ENCODE measurements at places on chromosomes 7 and 10. TPM values are rescaled to one million over a fixed set of nuclear protein-coding genes. Genes with fewer than 3 reads are reported as not detected.

- H3K36me3 ChIP-seq, result no peaks in the 10 kb centered on the region
- no peak overlapping the region for H3K4me3 ChIP-seq
- DNase-seq, result no peak
- H3K27me3 ChIP-seq, result no peaks in the 10 kb centered on the region
- H3K4me1 ChIP-seq, result peaks cover 28% of the 10 kb centered on the region
Measured at GRCh38 chr10:130022086-130022485, 58.0 kb upstream of the EBF3 start.

AGR2 gene
- 0.17 TPM for total RNA-seq

CTAGE6 gene
- not detected for total RNA-seq

- no peaks in the 10 kb centered on the region for H3K4me1 ChIP-seq
- H3K36me3 ChIP-seq, result no peaks in the 10 kb centered on the region
- H3K27ac ChIP-seq, result no peak overlapping the region
Measured at GRCh38 chr7:20816372-20816959, 29.8 kb upstream of the SP8 start.

GRCh38 chr10:113128450-113129070, 178.5 kb downstream of the TCF7L2 start:
- H3K36me3 ChIP-seq, result peaks cover 15% of the 10 kb centered on the region
- no peak overlapping the region for H3K4me3 ChIP-seq
- H3K4me1 ChIP-seq, result peaks cover 27% of the 10 kb centered on the region
- no peak for DNase-seq

DNA sequence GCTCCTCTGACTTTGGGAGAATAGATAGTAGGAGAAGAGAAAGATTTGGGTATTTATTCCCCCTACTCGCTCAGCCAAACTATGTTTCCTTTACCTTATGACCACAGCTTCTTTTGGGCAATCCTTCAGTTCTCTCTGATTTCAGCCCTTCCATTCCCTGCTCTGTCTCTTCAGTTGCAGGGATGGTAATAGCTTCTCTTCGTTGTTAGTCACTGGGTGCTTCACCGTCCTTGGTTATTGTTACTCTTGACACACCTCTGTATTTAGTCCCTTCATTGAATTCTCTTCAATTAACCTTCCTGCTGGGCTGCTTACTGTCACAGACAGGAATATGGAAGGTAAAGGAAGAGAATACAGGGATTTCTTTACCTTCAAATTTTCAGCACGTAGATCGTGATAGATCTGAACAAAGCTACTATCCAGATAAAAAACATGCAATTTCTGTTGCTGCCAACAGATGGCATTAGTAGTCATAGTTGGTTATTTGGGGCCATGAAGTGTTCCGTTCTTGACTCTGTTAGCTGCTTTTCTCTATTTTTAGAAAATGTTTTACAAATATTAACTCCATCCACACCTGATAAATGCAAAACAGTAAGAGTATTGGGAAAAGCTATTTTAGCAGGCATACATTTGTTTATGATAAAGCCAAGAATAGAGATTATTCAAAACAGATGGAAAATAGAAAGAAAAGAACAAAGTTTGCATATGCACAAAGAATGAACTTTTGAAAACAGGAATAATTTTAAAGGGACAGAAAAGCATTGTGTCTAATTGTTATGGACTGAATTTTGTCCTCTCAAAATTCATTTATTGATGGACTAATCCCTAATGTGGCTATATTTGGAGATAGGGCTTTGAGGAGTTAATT, 14.0 kb upstream of the PTTG1IP2 start:
- H3K27ac ChIP-seq, result peak overlapping the region; percentile 24
- DNase-seq, result peak; percentile 71
- peak overlapping the region; percentile 63 for H3K4me3 ChIP-seq
- H3K36me3 ChIP-seq, result no peaks in the 10 kb centered on the region
- no peaks in the 10 kb centered on the region for H3K27me3 ChIP-seq
- H3K4me1 ChIP-seq, result peaks cover 8% of the 10 kb centered on the region

GRCh38 chr10:92829042-92829785, 19.1 kb upstream of the EXOC6 start:
- H3K27ac ChIP-seq, result no peak overlapping the region
- H3K4me1 ChIP-seq, result peaks cover 7% of the 10 kb centered on the region
- no peaks in the 10 kb centered on the region for H3K36me3 ChIP-seq
- DNase-seq, result no peak

GRCh38 chr7:31114593-31115343, 62.7 kb downstream of the ADCYAP1R1 start:
- no peaks in the 10 kb centered on the region for H3K4me1 ChIP-seq
- H3K27ac ChIP-seq, result no peak overlapping the region
- no peak overlapping the region for H3K4me3 ChIP-seq
- H3K27me3 ChIP-seq, result peaks cover 59% of the 10 kb centered on the region
- no peaks in the 10 kb centered on the region for H3K36me3 ChIP-seq

FAM180A gene
- not detected for total RNA-seq

- H3K4me3 ChIP-seq, result no peak overlapping the region
- H3K36me3 ChIP-seq, result peaks cover 55% of the 10 kb centered on the region
Measured at GRCh38 chr10:6229290-6229689, 26.6 kb downstream of the PFKFB3 start.

- H3K27me3 ChIP-seq, result no peaks in the 10 kb centered on the region
- no peak overlapping the region for H3K4me3 ChIP-seq
- H3K27ac ChIP-seq, result no peak overlapping the region
- no peak for DNase-seq
Measured at GRCh38 chr10:13831711-13832141, 245.0 kb downstream of the PRPF18 start.

GRCh38 chr7:104160375-104160774, 47.4 kb downstream of the ORC5 start:
- no peaks in the 10 kb centered on the region for H3K27me3 ChIP-seq
- H3K4me3 ChIP-seq, result no peak overlapping the region
- no peaks in the 10 kb centered on the region for H3K4me1 ChIP-seq

CSTF2T gene
- 18.0 TPM for total RNA-seq

DNA sequence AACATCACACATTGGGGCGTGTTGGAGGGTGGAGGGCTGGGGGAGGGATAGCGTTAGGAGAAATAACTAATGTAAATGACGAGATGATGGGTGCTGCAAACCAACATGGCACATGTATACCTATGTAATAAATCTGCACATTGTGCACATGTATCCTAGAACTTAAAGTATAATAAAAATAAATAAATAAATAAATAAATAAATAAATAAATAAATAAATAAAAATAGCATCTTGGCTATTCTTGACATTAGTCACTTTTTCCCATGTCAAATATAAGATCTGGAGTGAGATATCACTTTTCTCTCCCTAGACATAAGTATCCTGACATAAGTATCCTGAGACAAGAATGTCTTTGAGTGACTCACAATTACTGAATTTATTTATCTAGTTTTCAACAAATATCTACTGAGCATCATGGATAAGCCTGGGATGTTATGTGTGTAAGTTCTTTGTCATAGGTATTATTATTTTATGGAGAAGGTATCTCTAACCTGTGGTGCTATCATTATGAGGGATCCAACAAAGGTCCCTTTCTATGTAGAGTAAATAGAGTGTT, 691.3 kb downstream of the SORCS1 start:
- H3K4me1 ChIP-seq, result peaks cover 12% of the 10 kb centered on the region
- H3K27me3 ChIP-seq, result no peaks in the 10 kb centered on the region
- no peaks in the 10 kb centered on the region for H3K36me3 ChIP-seq
- H3K4me3 ChIP-seq, result no peak overlapping the region
- no peak for DNase-seq

CDC14C gene
- not detected for total RNA-seq

DNA sequence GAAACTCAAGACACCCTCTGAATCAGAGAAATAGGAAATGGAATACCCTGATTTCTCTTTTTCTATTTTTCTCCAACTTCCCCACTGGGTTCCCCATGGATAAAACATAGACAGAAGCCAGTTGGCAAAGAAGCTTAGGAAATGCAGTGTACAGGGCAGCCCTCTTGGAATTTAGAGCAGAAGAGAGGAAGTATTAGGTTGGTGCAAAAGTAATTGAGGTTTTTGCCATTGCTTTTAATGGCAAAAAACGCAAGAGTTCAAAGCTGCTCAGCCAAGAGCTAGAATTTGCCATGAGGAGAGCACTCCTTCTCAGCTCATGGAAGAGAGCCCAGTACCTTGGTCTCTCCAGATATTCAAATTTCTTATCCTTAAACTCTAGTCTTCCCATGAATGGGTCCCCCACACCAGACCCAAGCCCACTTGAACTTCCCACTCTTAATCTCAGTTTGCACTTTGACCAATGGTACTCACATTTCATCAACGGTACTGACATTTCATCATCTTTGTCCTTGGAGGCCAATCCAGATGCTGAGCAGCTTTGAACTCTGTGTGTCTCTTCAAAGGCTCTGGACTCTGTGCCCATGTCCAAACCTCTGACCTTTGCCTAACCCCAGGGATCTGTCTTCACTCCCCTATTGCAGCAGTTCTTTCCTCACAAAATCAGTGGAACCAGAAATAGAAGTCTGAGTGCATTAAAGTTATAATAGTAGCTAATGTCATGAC, 73.2 kb upstream of the PPP1R3C start:
- no peaks in the 10 kb centered on the region for H3K36me3 ChIP-seq
- DNase-seq, result no peak
- H3K27me3 ChIP-seq, result peaks cover 67% of the 10 kb centered on the region
- peaks cover 12% of the 10 kb centered on the region for H3K4me1 ChIP-seq

DNA sequence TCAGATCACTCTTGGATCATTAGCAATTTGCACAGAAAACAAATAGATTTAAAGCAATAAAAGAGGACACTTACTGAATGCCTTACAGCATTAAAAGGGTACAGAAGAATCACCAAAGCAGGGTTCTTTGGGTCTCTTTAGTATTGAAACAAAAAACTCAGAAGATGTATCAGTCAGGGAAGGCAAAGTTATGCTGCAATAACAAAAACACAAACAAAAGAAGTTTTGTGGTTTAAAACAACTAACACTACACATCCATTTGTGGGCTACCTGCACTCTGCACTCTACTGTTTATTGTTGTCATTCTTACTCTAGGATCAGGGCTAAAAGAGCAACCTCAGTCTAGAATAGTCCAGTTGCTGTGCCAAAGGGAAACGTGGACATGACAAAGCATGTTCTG, 216.4 kb downstream of the GPAM start:
- no peaks in the 10 kb centered on the region for H3K36me3 ChIP-seq
- no peak for DNase-seq
- peaks cover 47% of the 10 kb centered on the region for H3K27me3 ChIP-seq
- H3K4me1 ChIP-seq, result peaks cover 16% of the 10 kb centered on the region
- no peak overlapping the region for H3K27ac ChIP-seq

DNA sequence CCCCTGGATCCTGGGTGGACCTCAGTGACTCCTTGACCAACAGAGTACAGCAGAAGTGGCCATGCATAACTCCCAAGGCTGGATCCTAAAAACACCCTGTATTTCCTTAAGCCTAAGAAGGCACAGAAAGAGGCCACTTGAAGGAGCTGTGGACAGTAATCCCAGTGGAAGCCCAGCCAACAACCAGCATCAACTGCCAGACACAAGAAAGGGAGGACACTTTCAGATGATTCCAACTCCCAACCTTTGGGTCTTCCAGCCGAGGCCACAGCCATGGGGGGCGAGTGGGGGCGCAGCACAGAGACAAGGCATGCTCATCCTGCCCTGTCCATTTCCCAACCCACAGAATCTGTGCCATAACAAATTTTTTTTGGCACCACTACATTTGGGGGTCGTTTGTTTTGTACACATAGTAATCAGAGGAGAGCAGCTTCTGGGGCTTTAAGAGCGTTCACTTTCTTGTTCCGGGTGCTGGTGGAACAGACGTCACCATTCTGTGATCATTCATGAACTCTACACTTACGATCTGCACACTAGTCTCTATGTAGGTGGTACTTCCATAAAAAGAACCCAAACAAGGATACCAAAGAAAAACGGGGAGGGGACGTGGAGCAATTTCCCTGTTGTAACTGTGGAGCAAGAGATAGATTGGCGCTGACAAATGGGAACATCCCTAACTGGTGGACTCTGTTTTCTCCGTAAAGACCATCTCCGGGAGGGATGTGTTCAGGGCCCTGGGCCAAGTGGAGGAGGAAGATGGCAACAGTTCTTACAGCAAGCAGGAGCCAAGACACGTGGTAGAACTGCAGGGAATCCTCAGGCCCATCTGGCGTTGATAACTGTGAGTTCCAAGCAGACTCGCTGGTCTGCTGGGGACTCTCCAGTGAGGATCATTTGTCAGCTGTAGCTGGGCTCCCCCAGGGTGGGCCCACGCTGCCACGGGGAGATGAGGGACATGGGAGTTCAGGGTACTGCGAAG, 6.0 kb upstream of the SLC29A3 start:
- no peaks in the 10 kb centered on the region for H3K36me3 ChIP-seq
- no peak for DNase-seq
- H3K27ac ChIP-seq, result no peak overlapping the region
- no peaks in the 10 kb centered on the region for H3K27me3 ChIP-seq

- no peaks in the 10 kb centered on the region for H3K4me1 ChIP-seq
- H3K27ac ChIP-seq, result no peak overlapping the region
- no peak for DNase-seq
- peaks cover 11% of the 10 kb centered on the region for H3K36me3 ChIP-seq
- H3K27me3 ChIP-seq, result no peaks in the 10 kb centered on the region
- H3K4me3 ChIP-seq, result no peak overlapping the region
Measured at GRCh38 chr7:138918756-138919155, 62.4 kb downstream of the KIAA1549 start.

DNA sequence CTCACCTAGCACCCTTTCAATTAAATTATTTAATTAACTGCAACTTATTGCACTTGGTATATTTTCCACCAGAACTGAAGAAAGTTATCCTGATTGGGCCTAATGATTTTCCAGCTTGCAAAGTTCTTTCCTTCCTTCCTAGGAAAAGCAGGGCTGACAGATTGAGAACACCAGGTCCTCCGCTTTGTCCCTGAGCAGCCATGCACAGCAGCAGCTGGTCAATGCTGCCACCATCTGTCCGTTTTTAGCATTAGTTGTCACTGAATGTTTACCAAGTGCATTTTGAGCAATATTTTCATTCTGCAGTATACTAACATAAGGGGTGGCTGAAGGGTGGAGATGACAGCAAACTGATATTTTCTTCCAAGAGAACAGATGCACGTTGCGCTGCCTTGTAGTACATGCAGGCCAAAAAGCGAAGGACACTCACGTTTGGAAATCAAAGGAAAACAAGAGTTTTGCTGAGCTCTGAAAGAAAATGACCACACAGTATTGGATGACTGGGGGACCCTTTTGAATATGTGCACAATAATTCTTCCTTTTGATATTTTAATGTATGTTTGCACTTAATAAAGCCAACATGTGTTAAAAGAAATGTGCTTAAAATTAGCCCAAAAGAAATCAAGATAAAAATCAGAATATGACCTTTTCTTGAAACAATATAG, 248.8 kb upstream of the PTN start:
- no peaks in the 10 kb centered on the region for H3K36me3 ChIP-seq
- peaks cover 14% of the 10 kb centered on the region for H3K27me3 ChIP-seq
- H3K4me3 ChIP-seq, result no peak overlapping the region
- H3K4me1 ChIP-seq, result no peaks in the 10 kb centered on the region
- no peak overlapping the region for H3K27ac ChIP-seq

- peaks cover 36% of the 10 kb centered on the region for H3K36me3 ChIP-seq
- peaks cover 14% of the 10 kb centered on the region for H3K4me1 ChIP-seq
- DNase-seq, result no peak
- no peaks in the 10 kb centered on the region for H3K27me3 ChIP-seq
- no peak overlapping the region for H3K4me3 ChIP-seq
- H3K27ac ChIP-seq, result no peak overlapping the region
Measured at GRCh38 chr7:32936689-32937088, 20.6 kb upstream of the FKBP9 start.

ZP3 gene
- total RNA-seq, result 5.6 TPM

GRCh38 chr10:128660726-128661125, 534.5 kb upstream of the MKI67 start:
- H3K36me3 ChIP-seq, result no peaks in the 10 kb centered on the region

GRCh38 chr10:100333661-100334440, 3.8 kb upstream of the PKD2L1 start:
- H3K36me3 ChIP-seq, result no peaks in the 10 kb centered on the region
- peaks cover 62% of the 10 kb centered on the region for H3K27me3 ChIP-seq
- peak; percentile 32 for DNase-seq
- H3K4me3 ChIP-seq, result no peak overlapping the region
- H3K4me1 ChIP-seq, result peaks cover 6% of the 10 kb centered on the region

GRCh38 chr10:58641095-58641531, 128.4 kb downstream of the BICC1 start:
- peak overlapping the region; percentile 62 for H3K4me3 ChIP-seq
- H3K36me3 ChIP-seq, result no peaks in the 10 kb centered on the region
- H3K27me3 ChIP-seq, result no peaks in the 10 kb centered on the region
- peak; percentile 86 for DNase-seq

Measured in MCF 10A (cell line).